ENCODE measurements at places on chromosomes 1 and 21.

GRCh38 chr1:109218516-109218915 is 4.8 kb downstream of the SARS1 start:
- no peak for DNase-seq

DNA sequence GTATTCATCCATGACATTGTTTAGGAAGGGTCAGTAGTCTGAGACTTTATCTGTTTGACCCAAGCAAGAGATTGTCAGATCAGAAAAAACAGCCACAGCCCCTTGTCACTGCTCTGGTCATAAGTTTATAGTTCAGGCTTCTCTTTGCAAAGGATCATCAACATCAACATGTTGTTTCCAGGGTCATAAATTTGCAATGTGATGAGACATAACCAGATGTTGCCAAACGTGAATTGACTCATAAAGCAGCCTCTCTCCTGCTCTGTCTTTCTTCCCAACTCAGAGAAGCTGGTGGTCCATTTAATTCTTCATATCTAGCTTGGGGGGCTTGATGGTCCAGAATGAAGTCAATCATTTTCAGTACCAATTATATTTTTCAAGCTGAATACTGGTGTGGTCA is 507.2 kb upstream of the PBX1 start:
- no peak for DNase-seq

- no peak for DNase-seq
These were observed 1542.8 kb downstream of the KCNT2 start for GRCh38 chr1:195065437-195065836.

GRCh38 chr21:24123785-24124184 is 1483.5 kb downstream of the MRPL39 start:
- DNase-seq, result no peak

GRCh38 chr1:159334797-159335196 is 32.7 kb downstream of the FCER1A start:
- DNase-seq, result no peak

Measured in left forelimb (tissue), 1 donor.